ENCODE measurements at places on chromosomes 12 and 14.

- DNase-seq, result no peak
These were observed 151.0 kb upstream of the LMO3 start for GRCh38 chr12:16756833-16757555.

- DNase-seq, result no peak
These were observed 74.7 kb downstream of the DBX2 start for GRCh38 chr12:44976246-44976645.

GRCh38 chr14:49516286-49516685, 69.9 kb downstream of the RPS29 start:
- no peak for DNase-seq

- no peak for DNase-seq
These were observed 6.0 kb downstream of the INSM2 start for GRCh38 chr14:35539969-35540368.

GRCh38 chr12:109099431-109100020, 2.1 kb downstream of the UNG start:
- DNase-seq, result no peak

DNA sequence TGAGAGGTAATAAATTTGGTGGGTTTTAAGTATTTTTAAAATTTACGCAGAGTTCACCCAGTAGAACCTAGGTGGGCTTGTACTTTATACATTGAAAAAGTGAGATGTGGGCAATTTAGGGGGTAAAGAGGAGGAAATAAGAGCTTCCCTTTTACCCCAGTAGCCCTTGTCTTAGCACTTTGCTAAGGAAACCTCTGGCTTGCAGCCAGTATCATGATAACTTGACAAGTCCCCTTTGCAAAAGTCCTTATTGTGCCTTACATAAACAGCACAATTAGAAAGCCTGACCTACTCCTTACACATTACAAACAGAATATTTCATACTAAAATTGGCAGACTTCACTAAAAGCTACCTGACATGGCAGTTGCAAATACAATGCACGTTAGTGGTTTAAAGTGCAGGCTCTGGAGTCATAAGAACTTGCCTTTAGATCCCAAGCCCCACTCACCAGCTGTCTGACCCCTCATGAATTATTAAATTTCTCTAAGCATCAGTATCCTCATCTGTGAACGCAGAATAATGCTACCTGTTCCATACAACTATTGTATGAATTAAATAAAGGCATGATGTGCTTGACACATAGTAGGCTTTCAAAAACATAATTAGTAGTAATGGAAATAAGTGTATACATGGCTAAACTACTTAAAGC, 53.2 kb upstream of the NELL2 start:
- DNase-seq, result no peak

GRCh38 chr12:67928621-67929383, 60.4 kb upstream of the IFNG-AS1 start:
- DNase-seq, result no peak

DNA sequence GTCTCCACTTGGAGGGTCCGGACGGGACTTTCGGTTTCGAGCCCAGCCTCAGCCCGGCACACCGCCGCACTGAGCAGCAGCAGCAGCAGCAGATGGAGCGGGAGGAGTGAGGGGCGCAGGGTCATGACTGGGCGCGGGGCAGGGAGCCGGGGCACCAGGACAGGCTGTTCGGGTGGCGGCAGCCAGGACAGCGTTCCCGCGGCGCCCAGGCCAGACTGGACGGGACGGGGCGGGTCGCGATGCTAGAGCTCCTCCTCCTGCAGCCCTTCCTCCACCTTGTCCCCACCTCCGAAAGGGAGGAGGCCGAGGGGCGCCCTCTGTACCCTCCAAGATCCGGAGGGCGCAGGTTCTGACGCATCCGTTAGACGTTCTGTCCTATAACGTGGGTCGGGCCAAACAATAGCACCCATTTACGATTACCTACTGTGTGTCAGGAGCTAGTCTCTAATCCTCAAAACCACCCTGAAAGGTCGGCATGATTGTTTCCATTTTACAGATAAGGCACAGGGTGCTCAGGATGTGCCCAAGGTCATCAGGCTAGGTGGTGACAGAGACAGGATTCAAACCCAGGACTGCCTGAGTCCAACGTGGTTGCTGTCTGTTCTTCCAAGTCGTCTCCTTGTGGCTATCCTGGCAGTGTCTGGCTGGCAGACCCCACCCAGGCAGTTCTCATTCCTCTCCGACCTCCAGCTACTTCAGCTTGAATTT, at the start of gene FKBP11:
FKBP11 (minus strand) TSS at position 189 of the 708 bp plus-strand sequence; CDS start at position 125, 64 bp downstream.
- peak; percentile 64 for DNase-seq

Data from effector CD8-positive, alpha-beta T cell (primary cell).